Progenitor cell of endocrine pancreas (in vitro differentiated cells): ENCODE measurements at places on chromosomes 5 and 9. TPM values are rescaled to one million over a fixed set of nuclear protein-coding genes. Genes with fewer than 3 reads are reported as not detected.

DNA sequence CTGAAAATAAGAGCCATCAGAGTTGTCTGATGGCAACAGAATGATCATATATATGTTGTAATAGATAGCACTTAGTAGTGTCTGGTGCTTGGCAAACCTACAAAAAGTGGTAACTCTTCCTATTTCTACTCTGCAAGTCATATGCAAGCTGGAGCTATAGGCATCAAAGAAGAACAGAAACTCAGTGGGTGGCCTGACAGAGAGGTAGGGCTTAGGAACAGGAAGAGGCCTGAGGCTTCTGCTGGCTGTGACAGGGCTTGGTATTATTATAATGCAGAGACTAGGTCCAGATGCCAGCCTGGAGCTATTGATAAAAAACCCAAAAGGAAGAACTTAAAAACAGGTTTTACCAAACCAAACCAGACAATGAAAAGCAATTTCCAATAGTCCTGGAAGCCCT, 4.4 kb upstream of the DIAPH1 start:
- DNase-seq = no peak

DNA sequence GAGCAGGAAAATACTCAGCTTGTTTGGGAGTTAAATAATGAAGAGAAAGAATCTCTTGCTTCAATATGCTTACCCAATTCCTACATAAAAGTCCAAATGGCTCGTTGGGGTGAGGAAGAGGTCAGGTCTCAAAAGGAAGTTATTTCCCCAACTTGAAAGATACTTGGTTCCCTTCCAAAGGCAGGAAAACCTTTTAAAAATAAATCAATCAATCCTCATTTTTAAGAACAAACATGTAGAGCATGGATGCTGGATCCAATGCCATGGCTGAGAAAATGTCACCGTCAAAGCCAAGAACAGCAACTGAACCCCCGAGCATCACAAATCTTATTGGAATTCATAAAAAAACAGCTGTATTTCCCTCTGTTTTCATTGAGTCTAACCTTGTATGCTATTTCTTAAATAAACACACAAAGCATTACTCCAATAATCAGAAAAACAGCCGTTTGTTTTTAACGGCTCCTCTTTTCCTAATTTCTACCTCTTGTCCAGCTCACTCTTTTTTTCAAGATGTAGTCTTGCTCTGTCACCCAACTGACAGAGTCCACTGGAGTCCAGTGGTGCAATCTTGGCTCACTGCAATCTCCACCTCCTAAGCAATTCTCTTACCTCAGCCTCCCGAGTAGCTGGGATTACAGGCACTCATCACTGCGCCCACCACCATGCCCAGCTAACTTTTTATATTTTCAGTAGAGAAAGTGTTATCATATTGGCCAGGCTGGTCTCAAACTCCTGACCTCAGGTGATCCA, 140.7 kb downstream of the GNA14 start:
- no peak for DNase-seq

- DNase-seq = no peak
Measured at GRCh38 chr5:78659714-78660113, 11.1 kb upstream of the LHFPL2 start.

- DNase-seq = no peak
Measured at GRCh38 chr5:52579391-52579790, 208.3 kb upstream of the ITGA1 start.

- DNase-seq = no peak
Measured at GRCh38 chr9:86774116-86774515, 173.2 kb downstream of the GAS1 start.

GRCh38 chr5:69454460-69455249, 37.9 kb upstream of the OCLN start:
- no peak for DNase-seq

- no peak for DNase-seq
Measured at GRCh38 chr9:79383096-79383495, 188.7 kb upstream of the TLE4 start.

DNA sequence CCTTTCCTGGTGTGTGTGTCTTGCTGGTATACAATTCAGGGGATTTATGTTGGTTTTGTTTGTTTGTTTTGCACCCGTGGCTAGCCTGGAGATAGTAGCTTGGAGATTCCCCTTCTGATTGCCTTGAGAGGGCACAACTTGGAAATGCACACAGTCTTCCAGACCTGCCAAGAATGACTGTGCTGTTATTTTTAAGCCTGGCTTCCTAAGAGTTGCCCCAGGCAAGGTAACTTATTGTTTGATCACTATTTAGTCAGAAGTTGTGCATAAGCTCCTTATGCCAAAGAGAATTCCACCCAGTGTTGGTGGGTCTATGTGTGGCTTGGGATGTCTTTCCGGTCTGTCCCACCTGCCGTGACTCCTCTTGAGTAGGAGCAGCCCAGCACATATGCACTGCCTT, 421.9 kb upstream of the KCNN2 start:
- DNase-seq = no peak

DNA sequence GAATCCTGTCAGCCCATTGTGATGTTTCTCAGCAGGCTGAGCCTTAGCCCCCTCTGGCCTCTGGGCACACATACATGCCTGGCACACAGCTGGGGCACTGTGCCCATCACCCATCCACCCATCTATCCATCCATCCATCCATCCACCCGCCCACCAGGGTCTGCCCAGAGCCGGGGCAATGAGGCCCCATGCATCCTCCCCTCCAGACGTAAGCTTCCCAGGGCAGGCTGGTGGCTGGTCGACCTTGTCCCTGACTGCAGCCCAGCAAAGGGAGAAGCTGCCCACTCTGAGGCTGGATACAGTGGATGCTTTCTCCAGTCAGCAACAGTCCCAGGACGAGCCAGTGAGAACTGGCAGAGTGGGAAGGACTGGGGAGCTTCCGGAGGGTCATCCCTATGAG, 21.1 kb upstream of the SLC25A51 start:
- DNase-seq = no peak

DNA sequence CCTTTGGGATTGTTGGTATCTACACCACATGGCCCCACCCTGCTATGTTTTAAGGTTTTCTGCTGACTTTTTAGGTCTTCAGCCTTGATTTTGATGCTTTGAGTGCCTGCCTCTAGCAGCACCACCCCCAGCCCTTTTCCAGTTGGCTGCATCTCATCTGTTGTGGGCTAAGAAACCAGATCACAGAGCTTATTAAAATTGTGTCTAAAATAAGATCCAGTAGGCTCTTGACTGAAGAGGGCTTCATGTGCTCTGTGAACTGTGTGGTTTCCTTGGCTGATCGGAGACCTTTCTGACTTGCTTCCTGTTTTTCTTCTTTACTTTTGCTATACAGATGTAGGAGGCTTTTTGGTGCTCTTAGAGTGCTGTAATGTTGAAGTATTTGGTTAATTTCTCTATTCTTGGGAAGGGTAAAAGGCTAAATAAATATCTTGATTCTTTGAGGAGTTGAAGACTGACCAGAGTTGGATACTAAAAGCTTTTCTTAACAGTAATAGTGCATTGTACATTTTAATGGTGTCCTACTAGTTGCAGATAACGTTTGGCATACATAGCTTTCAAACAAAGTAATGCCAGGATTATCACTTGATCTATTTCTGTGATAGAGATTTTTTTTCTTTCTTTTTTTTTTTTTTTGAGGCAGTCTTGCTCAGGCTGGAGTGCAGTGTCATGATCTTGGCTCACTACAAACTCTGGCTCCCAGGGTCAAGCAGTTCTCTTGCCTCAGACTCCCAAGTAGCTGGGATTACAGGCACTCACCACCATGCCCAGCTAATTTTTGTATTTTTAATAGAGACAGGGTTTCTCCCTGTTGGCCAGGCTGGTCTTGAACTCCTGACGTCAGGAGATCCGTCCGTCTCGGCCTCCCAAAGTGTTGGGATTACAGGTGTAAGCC, 4.5 kb downstream of the UBE2D2 start:
- DNase-seq = no peak

DNA sequence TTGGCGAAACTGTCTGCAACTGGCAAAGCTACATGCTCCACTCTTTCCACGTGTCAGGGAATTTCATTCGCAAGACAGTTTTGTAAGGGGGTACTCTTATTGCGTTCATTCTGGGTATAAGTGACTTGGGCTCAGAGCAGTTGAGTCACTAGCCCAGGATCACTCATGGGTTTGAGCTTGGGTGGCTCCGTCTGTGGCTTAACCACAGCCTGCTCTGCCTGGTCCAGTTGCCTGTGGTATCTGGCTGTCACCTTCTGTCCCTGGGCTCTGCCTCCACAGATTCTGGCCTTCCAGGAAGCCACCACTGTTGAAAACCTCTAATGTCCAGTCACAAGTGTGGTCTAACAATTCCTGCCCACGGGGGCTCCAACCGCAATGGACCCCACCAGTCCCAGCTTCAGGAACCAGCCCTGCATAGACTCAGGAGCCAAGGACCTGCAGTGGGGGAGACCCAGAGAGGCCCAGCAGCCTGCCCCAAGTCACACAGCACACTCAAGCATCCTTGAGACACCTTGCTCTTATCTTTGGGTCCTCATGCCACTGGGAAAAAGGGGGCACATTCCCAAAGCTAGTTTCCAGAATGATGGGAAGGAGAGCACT, 10.4 kb downstream of the KIF12 start:
- no peak for DNase-seq

DNA sequence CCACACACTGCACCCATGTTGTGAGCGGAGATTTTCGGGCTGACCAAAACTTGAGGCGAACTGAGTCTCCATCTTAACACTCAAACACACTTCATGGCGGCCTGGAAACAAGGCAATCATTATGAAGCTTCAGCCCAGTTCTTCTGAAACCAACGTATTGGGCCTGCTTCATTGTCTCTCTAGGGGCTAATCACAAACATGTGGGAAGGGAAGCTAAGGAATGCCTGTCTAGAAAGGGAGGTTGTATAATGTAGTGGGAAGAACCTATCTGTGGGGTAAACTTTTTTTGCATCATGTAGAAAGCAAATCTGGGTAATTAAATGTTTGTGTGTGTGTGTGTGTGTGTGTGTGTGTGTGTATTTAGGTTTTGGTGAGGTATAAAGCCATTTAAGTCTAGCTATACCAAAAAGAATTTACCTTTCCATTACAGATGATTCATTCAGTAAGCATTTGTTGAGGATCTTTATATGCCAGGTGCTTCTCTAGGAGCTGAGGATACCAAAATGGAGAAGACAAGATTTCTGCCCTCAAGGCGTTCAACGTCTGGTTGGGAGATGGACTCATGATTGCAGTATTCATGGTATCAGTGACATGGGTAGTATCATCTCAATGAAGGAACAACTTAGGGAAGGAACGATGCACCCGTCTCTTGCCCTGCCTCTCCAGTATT, 29.4 kb downstream of the SLC1A3 start:
- DNase-seq = no peak

GRCh38 chr9:119349351-119349825, 19.8 kb downstream of the BRINP1 start:
- no peak for DNase-seq

GRCh38 chr5:18281947-18282581, 647.8 kb downstream of the TAF11L14 start:
- DNase-seq = no peak

DNA sequence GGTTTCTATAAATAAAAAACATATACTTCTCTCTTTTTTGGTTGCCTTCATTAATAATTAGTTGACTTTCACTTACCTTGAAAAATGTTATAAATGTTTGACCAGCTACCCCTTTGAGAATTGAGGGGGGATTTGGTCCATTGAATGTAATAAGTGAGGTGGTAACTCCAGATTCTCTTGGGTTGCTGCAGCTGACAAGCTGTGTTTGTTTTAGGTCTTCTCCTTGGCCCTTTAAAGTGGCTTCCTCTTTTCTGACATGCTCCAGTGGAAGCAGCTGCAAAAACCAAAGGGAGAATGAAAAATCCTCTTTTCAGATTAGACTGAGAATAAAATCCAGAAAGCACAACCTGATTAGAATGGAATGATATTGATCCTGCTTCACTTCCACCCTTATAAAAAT, 410.5 kb downstream of the TMEM38B start:
- no peak for DNase-seq

The MCIDAS gene
- not detected in 2 replicates for total RNA-seq

The MEIKIN gene
- not detected in 2 replicates for total RNA-seq

The MYMK gene
- total RNA-seq = not detected in 2 replicates

The CCNH gene
- total RNA-seq = 38.1 and 44.6 TPM in 2 replicates

The SPIN1 gene
- 151 and 154 TPM in 2 replicates for total RNA-seq

The OR2V1 gene
- not detected in 2 replicates for total RNA-seq
